ENCODE measurements at places on chromosomes 5 and 9.

DNA sequence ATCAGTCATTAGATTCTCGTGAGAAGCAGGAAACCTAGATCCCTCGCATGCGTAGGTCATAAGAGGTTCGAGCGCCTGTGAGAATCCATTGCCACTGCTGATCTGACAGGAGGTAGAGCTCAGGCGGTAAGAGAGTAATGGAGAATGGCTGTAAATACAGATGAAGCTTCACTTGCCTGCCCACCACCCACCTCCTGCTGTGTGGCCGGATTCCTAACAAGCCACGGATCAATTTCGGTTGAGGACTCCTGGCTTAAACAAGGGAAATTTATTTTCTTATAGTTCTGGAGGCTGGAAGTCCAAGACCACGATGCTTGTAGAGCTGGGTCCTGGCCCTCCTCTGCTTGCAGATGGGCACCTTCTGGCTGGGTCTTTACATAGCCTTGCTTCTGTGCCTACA is 200.4 kb downstream of the PCSK5 start:
- DNase-seq: no peak

GRCh38 chr5:73826301-73827105 is 200.5 kb downstream of the ARHGEF28 start:
- no peak for DNase-seq

DNA sequence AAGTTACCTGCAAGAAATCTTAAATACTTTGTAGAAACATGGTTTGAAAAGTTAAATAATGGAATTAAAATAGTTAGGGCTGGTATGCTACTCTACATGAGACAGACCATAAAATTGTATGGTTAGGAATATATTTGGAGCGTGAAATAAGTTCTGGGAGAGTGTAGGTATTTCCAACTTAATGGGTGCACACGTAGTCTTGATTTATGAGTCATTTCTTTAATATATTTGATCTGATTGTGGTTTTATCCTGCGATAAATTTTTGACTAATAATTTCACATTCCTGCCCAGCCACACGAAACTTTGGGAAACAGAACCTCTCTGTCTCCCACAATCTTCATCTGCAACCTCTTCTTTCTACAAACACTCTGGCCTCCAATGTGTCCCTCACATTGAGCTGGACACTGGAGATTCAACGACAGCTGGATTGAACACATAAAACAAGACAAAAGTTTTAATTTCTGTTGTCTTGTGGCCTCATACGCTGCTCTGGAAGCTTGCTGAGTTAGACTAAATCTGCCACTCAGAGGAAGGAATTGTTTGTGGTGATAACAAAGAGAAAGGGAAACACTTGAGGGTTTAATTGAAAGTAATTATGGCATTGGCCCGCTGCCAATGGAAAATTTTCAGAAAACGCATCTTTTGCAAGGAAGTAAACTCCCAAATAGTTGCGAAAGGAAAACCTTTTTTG is 201.8 kb upstream of the ZNF608 start:
- DNase-seq: no peak

DNA sequence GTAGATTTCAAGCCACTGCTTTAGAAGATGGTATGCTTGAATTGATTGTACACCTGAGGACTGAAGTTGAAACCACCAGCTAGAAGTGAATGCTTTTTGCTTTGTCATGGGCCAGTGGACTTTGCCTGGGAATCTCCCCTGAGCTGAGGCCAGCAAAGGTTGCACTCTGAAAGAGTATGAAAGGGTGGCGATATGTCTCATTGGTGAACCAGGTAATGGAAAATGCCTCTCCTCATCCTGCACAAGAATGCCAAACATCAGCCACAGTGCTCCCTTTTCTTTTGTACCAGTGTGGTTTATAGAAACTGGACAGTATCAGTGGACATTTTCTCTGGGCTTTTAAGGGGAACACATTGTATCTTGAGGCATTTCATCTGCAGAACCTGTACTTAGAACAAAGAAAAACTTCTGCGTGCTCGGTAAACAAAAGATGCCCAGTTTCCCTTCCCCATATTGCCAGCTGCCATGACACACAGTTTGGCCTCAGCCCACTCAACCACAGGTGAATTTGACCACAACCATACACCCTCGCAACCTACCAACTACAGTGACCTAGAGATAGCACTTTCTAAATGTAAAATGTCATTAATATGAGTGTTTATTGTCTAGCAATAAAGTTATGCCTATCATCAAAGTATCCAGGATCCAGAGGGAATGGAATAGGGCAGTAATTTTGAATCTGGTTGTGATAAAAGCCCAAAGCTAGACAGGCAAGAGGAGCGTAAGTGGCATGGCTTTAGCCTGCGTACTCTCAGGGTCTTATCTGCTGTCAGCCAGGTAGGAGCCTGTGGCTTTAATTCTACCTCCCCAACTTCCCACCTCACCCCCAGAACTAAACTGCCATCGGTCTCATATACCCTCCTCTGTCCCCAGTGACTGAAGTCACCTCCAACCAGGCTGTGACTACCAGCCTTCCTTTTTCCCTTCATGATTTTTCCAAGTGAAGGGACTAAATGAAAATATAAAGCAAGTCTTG is 79.5 kb upstream of the LHFPL2 start:
- peak; percentile 67 for DNase-seq

GRCh38 chr5:141618030-141618803 is 583 bp downstream of the DIAPH1 start:
- DNase-seq: peak; percentile 49

DNA sequence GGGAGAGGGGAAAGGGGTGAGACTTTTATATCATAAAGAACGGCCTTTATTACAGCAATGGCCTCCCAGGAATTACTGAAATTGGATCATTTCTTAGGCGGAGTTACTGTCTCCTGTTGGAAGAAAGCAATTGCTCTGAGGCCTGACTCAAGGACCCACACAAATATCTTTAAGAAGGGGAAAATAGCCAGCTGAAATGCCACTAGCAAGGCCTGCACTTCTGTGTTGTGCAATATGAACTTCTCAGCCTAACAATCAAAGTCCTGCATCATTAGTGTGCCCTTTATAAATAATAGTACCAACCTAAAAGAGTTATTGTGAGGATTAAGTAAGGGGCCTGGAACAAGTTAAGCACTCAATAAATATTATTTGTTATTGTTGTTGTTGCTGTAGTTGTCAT is 30.1 kb upstream of the TRIM32 start:
- no peak for DNase-seq
